ENCODE measurements at places on chromosomes 4 and X. TPM values are rescaled to one million over a fixed set of nuclear protein-coding genes. Genes with fewer than 3 reads are reported as not detected.
A peak's percentile ranks its signal among the peaks of the same experiment; 100 is the strongest.

The CNGA1 gene
- 2.2 TPM for total RNA-seq

The SPOCK3 gene
- 0.55 TPM for total RNA-seq

The GNRHR gene
- total RNA-seq: not detected

The VGLL1 gene
- not detected for total RNA-seq

The TFDP3 gene
- total RNA-seq: not detected

The PCDH10 gene
- 0.22 TPM for total RNA-seq

The ADAM29 gene
- total RNA-seq: not detected

DNA sequence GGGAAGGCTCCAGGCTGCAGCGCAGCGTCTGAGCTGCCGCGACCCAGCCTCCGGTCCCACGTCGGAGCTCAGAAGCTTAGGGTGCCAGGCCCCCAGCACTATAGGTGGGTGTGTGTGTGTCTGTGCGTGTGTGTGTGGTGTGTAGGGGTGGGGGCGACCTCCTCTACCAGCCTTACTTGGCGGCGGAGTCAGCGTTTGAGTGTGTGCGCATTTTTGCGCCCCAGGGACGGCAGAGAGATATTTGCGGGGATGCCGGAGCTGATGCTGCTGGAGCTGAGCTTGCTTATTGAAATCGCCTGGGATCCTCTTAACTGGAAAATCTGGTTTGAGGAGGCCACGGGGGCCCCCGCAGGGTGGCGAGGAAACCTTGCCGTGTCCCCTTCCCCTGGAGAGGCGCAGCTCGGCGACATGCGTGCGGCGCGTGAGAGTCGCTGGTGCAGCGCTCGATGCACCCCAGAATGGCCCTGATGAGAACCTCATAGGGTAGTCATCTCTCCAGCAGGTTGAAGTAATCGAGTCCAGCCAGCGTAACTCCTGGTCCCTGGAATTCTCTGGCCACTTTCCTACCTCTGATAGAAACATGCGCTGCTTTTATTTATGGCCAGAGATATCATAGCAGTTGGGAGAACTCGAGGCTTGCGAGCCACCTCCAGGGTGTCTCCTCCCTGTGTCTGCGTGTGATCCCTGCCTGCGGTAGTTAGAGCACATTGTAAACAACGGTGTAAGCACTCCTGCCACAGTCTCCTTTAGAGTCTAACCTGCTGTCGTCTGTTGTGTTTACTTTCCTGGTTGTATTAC is 2.7 kb downstream of the ADGRL3 start:
- DNase-seq: peak; percentile 2

- no peak for DNase-seq
These were observed 16.9 kb downstream of the GATB start for GRCh38 chr4:151743894-151744293.

DNA sequence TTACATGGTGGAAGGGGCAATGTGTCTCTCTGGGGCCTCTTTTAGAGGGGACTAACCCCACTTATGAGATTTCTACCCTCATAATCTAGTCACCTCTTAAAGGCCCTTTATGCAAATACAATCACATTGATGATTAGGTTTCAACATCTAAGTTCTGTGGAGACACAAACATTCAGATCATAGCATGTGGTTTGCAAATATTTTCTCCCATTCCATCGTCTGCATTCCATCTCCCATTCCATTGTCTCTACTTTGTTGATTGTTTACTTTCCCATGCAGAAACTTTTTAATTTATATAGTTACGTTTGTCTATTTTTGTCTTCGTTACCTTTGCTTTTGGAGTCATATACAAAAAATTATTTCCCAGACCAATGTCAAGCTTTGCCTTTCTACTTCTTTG is 927.5 kb upstream of the INTU start:
- DNase-seq: no peak

DNA sequence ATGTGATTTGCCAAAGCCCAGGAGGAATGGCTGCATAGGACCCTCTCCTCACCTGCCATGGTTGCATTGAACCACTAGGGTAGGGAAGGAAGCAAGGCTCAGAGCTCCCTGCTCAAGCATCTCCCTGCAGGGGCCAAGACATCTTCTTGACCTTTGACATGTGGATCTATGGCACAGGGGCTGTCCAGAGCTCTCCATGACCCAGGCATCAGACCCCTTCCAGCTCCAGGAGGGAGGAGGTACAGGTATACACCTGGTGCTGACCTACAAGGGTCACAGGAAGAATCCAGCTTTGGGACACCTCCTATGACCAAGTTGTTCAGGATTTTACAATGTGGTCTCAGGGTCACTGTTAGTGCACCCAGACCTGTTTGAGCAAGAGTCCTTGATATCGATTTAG is 23.2 kb upstream of the ASMTL start:
- no peak for DNase-seq

DNA sequence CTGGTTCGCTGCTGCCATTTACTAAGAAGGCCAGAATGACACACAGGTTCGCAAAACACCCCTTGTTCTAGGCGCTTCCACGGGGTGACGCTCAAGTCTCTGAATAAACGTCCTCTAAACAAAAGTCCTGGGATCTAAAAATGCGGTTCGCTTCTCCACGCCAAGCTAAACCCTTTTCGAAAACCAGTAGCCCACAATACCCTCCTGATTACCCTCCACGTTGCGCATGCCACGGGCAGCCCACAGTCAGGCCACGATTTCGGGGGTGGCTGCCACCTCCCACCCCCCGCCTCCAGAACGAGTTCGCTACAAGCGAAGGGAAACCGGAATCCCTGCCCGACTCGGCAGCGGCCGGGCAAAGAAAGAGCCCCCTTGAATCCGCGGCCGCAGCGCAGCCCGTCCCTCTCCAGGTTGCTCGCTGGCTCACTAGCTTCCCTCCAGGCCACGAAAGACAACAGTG is 423 bp downstream of the RPL39 start:
- DNase-seq: peak; percentile 44

DNA sequence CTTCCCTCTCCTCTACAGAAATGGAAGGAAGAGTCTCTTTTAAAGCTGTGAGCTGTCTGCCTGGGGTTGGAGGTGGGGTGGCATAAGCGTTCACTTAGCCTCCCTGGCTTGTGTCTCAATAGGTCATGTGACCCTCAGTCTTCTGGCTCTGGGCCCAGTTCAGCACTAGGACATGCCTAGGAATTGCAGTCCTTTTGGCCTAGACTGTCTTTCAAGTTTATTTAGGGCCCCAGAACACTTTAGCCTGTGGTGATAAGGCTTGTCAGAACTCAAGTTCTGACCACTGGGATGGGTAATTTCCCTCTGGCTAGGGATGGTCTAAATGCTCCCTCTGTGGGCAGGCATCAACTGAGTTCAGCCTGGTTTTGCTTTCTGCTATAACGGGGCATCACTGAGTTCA is 34.3 kb upstream of the ARMCX4 start:
- peak; percentile 58 for DNase-seq

DNA sequence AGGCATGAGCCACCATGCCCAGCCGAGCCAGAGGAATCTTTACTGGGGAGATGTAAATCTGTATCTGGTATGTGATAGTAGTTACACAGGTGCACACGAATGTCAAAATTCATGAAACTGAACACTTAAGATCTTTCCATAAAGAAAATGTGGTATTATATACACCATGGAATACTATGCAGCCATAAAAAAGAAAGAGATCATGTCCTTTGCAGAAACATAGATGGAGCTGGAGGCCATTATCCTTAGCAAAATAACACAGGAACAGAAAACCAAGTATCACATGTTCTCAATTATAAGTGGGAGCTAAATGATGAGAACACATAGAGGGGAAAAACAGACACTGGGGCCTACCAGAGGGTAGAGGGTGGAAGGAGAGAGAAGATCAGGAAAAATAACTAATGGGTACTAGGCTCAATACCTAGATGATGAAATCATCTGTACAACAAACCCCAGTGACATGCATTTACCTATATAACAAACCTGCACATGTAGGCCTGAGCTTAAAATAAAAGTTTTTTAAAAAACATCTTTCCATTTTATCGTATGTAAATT is 7.8 kb downstream of the TMEM156 start:
- no peak for DNase-seq

DNA sequence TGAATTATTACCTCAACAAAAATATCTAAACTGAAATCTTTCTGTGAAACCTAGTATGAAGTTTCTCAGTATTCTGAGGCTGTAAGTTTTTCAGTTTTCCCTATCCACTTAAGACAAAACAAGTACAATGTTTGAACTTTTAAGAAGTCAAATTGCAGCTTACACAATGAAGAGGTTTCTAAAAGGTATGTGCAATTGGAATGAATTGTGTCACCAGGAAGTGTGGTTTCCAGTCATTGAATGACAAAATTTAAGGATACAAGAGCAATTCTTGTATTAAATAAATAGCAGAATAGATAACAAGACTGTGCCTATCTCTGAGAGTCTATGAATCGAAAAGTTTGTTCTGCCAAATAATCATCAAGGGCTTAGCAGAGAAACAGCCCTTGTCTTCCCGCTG is 207.3 kb downstream of the ANKRD50 start:
- no peak for DNase-seq

- no peak for DNase-seq
These were observed 265.0 kb upstream of the SLITRK2 start for GRCh38 chrX:145552643-145553042.

DNA sequence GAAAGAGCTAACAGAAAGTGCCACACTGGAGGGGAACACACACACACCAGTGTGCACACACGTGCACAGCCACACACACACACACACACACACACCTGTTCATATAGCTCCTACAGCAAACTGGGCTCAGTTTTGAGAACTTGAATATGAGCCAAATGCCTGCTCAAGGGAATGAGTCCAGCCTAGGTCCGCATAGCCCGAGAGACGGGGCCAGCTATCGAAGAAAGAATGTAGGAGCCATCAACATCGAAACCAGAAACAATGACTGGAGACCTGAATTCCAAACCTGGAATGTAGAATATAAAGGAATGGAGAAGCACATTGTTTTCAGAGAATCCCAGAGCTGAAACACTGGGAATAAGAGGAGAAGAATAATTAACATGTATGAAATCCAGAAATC is 37.6 kb upstream of the ERVMER34-1 start:
- DNase-seq: no peak

- DNase-seq: no peak
These were observed 423.3 kb downstream of the MAGEE1 start for GRCh38 chrX:76850851-76851250.

GRCh38 chr4:3797831-3798790 is 31.9 kb downstream of the ADRA2C start:
- DNase-seq: no peak

GRCh38 chr4:151702256-151702655 is 58.6 kb downstream of the GATB start:
- no peak for DNase-seq

GRCh38 chr4:8548731-8549351 is 31.4 kb upstream of the GPR78 start:
- no peak for DNase-seq

- no peak for DNase-seq
These were observed 373.1 kb downstream of the NAF1 start for GRCh38 chr4:162793571-162793970.

- no peak for DNase-seq
These were observed 29.0 kb downstream of the F9 start for GRCh38 chrX:139559383-139560042.

DNA sequence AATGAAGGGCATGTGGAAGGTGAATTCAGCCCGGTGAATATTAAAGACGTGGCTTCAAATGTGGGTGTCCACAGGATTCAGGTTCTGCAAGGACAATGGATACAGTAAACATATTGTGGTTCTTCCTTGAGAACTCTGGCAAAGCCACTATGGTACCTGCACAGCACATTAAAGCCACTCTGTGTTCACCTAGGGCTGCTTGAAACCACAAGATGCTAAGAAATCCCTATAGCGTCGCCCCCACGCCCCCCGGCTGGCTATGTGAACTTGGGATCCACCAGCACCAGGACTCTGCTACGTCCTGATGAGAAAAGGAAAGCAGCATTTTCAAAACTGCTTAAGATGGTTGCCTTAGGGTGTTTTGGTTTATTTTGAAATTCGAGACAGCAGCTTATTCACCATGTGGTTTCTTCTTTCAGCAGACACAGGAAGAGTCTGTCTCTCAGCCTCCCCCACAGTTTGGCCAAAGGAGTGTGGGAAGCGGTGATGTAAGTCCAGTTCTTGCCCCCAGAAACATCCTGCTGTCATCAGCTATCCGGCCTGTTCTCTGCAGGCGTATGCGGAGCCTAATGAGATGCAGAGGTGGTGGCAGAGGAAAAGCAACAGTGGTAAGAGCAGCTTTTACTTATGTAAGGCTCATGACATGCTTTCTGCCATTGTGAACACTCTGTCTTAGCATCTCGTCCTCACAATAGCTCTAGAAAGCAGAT is 111.5 kb downstream of the AFAP1 start:
- no peak for DNase-seq

All from mucosa of descending colon (tissue), 3 donors.